ENCODE measurements at places on chromosomes 3 and 15.

DNA sequence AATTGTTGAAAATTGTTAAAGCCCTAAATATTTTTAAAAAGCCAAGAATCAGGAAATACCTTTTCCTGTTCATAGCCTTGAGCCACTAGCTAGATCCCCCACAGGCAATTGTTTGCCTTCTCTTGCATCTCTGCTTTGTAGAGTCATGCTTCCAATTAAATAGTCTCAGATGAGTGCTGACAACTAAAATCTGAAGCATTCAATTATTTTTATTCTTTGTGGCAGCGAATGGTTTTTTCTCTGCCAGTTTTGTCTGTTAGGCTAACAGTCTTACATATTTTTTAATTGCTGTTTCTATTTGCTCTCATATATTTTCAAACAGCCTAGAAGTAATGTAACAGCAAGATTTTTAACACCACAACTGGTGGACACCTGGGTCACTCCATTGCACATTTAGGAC is 277.1 kb upstream of the GBE1 start:
- DNase-seq: no peak

- DNase-seq: no peak
Measured at GRCh38 chr15:72227192-72227586, 3.8 kb downstream of the PKM start.

- DNase-seq: no peak
Measured at GRCh38 chr3:95468331-95468730, 1346.1 kb upstream of the EPHA6 start.

DNA sequence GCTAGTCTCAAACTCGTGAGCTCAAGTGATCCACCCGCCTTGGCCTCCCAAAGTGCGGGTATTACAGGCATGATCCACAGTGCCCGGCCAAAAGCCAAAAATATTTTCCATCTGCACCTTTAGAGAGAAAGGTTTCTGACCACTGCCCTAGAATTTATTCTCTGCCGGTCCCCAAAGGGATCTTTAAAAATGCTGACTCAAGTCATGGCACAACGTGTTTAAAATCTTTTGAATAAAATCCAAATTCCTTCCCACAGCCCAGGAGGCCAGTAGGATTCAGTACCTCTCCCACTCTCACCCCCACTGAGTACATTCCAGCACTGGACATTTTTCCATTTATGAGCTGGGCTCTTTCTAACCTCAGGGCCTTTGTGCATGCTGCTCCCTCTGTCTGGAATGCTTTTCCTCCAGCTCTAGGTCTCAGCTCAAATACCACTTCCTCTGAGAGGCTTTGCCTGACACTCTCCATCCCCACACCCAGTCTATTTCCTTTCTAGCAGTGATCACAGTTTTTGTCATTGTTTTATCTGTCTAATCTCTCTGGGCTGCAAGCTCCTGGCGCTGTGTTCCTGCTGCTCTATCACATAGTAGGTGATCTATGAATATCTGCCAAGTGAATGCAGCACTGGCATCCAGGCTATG is 502.9 kb downstream of the SHQ1 start:
- DNase-seq: no peak

- no peak for DNase-seq
Measured at GRCh38 chr3:134737516-134737915, 57.5 kb upstream of the EPHB1 start.

DNA sequence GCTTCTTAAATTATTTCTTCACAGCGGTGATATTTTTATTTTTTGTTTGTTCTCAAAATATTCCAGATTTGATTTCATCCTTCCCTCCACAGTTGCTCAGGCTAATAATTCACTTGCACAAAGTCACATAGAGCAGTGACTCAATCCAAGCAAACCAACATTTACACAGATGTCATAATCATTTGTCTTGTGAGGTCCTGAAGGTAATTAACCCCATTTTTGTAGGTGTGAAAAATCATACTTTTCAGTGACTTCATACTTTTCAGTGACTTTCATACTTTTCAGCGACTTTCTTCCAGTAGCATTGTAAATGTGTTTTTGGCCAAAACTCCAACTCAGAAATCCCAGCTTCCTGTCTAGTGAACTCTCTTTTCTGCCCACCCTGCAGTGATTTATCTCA is 32.1 kb downstream of the CD200 start:
- DNase-seq: no peak

DNA sequence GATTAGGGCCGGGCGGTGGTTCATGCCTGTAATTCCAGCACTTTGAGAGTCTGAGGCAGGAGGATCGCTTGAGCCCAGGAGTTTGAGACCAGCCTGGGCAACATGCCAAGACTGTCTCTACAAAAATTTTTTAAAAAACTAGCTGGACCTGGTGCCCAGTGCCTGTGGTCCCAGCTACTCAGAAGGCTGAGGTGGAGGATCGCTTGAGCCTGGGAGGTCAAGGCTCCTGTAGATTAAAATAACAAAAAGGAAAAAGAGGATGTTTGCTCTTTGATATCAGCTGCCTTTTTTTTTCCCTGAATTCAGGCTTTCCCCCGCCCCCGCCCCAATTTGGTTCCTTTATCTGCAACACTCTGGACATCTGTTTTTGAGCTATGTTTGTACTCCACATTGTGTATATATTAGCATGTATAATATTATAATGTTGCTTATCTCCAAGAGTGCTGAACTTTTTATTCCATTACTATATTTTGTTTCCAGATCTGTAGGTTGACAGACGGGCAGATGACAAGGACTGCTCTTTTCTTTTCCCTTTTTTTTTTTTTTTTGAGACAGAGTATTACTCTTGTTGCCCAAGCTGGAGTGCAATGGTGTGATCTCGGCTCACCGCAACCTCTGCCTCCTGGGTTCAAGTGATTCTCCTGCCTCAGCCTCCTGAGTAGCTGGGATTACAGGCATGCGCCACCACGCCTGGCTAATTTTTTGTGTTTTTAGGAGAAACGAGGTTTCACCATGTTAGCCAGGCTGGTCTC is 4.6 kb downstream of the SNAP23 start:
- DNase-seq: no peak

Measured in right forelimb (tissue), 1 donor.